ENCODE measurements at places on chromosomes 1 and 21.
A peak's percentile ranks its signal among the peaks of the same experiment; 100 is the strongest.

DNA sequence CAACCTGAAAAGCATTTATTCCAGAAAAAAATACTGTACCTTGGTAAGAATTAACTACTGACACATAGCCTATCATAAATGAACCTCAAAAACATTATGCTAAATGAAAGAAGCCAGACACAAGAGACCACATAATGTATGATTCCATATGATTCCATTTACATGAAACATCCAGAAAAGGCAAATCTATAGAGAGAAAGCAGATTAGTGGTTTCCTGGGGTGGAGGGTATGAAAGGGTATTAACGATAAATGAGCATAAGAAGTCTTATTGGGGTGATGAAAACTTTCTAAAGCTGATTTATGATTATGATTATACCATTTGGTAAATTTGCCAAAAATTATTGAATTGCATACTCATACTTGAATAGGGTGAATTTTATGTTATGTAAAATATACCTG is 10.3 kb upstream of the COL6A2 start:
- no peak for DNase-seq

GRCh38 chr1:30423570-30423969 is 299.8 kb downstream of the MATN1 start:
- DNase-seq, result no peak

- DNase-seq, result no peak
Observed at GRCh38 chr1:203765029-203765837, at the start of gene LAX1. LAX1 (plus strand) TSS chr1:203765183; CDS start chr1:203765566, 383 bp downstream.

DNA sequence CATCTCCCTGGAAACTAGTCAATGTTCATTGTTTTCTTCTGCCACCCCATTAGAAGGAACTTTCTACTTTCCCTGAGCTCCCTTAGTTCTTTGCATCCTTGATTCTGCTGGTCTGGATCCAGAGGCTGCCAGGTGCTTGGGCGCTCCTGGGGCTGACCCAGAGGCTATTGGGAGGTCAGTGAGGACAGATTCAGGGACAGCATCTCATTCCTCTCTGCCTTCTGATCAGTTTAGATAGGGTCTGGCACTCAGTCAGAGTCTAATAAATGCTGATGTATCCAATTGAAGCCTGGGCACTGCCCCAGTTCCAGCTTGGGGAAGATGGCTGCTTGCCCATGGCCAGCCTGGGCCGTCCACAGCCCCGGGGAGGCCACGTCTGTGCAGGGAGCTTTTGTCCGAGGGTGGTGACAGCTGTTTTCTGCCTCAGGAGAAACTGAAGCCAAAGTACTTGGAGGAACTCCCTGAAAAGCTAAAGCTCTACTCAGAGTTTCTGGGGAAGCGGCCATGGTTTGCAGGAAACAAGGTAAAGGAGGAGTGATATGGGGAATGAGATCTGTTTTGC is 2.3 kb downstream of the GSTM1 start:
- DNase-seq, result no peak

DNA sequence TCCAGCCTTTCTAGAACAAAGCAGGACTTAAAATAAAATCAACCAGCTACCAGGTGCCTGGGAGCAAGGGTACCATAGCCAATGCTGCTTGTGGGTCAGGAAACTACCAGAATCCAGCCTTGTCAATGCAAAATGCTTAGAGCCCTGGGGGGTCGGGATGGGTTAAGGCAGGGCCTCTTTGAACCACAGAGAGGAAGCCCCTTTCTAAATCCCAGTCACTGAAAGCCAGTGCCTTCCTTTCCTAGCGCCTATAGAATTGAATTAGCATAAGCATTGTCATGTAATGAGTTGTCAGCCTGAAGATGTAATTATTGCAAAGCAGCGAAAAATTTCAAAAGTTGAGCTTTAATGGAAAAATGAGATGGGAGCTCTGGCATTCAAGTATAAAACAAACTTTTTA is 176.6 kb upstream of the DAB1 start:
- DNase-seq, result no peak

DNA sequence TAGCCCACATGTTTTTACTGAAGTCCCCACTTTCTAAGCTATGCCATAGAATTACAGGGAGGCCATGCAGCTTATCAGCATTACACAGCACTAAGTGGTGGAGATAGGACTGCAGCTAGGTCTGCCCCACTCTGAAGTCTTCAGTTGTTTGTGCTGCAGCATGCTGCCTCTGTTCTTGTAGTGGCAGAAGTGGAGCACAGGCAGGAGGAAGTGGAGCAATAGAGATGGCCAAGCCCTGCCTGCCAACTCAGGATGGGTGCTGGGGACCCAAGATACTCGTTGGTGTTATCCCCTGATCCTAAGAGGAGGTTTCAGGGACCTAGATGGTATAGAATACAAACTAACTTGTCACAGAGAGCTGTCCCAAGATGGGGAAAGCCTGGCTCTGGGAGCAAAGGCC is 12.9 kb downstream of the MRPL37 start:
- no peak for DNase-seq

GRCh38 chr1:1246577-1247340 is at the start of gene C1QTNF12:
C1QTNF12 (minus strand) TSS chr1:1246722; CDS start chr1:1246690, 32 bp downstream.
- peak; percentile 45 for DNase-seq

DNA sequence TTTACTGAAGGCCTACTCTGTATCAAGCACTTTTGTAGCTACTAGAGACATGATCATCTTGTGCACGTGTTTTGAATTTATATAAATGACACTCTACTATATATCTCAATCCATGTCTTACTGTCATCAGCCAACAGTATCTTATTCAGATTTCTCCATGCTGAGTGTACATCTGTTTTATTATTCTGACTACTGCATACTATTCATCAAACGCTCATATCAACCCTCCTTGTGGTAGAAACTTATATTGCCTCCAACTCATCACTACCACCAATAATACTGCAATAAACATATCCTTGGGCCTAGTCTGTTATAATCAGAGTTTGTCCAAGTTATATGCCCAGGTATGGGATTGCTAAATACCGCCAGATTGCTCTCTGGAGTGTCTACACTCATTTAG is 81.6 kb upstream of the IRF2BP2 start:
- DNase-seq, result no peak

GRCh38 chr1:153592748-153593147 is 20.2 kb downstream of the S100A16 start:
- DNase-seq, result no peak
